CD4-positive, alpha-beta T cell treated with Interleukin-15 for 1 hour (primary cell): ENCODE measurements at places on chromosomes 4 and X.

DNA sequence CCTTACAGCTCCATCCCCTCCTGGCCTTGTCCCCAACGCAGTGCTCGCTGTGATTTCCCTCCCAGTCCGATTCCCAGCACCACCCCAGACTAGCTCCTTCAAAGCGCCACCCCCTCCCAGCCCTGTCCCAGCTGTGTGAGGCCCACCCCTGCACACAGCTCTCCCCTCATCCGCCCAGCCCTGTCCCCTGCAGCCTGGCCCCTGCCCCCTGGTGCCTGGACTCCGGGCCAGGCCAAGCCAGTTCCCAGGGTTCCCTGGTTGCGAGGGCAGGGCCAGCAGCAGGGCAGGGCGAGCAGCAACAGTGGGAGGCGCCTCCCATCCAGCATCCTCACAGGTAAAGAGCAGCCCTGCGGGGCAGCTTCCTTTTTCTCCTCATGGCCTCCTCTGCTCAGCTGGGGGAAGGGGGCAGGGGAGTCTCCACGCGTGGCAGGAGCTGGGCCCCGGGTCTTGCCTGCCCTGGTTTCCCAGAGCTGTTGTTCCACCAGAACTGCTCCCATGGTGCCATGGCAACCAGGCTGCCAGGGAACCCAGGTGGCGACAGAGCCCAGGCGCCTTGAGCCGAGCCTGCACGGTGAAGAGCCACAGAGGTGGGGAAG is 24.8 kb downstream of the IQSEC2 start:
- DNase-seq = no peak

- no peak for DNase-seq
Measured at GRCh38 chr4:164221631-164222030, 532.3 kb upstream of the SMIM31 start.

DNA sequence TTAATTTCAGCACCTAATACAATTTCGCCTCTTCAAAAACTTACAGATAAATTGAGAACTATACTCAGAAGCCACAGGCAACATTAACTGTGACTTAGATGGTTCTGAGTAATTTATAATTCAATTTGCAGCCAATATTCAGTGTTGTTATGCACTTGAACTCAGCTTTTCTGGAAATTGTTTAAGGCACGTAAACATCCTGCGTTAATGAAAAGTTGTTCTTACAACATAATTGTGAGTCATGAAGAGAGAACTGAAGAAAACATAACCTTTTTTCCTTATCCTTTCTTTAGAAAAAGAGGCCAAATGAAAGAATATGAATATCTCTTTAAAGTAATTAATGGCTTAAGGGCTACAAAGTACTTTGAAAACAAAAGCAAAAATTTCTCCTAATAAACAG is 16.6 kb upstream of the H2AZ1 start:
- DNase-seq = no peak

GRCh38 chr4:87937523-87937922 is 38.0 kb upstream of the SPP1 start:
- DNase-seq = no peak

DNA sequence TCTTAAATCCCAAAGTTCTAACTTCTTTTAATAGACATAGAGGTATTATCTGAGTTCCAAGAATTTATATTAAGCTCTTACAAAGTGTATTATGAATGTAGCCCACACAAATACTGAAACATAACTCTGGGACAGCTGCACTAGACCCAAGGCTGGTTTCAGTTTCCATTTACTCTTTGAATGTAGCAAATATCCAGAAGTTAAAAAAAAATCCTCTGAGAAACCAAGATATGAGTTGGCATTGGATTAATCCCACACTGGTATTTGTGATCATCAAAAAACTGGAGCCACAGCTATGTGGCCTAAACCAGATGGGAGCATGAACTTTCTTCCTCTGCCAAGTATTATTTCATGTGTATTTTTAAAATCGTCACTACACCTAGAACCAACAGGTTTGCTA is 23.6 kb upstream of the SMPX start:
- DNase-seq = no peak

- no peak for DNase-seq
Measured at GRCh38 chr4:108644237-108644636, 6.2 kb upstream of the OSTC start.

DNA sequence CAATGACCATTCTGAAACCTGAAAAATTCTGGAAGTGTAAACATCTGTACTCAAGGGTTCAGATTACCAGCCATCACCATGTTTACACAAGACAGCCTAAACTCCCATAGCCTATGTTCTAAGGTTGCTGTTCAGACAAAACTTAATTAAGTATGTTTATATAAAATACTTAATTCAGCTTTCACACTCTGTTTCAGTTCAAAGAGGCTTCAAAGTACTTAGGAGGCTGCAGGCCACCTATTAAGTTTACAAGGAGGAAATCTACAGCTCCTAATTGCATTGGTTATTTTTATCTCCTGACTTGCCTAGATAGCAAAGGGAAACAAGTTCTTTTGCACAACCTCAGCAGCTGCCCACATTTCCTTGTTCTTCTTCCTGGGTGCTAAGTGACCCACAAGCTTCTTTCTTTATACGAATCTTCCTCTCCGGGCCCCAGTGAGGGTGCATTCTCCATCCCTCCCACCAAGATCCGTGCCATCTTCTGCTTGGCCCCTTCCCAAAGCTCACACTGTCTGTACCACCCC is 2.0 kb downstream of the GAK start:
- DNase-seq = no peak
